ENCODE measurements at places on chromosomes 6 and 20.

DNA sequence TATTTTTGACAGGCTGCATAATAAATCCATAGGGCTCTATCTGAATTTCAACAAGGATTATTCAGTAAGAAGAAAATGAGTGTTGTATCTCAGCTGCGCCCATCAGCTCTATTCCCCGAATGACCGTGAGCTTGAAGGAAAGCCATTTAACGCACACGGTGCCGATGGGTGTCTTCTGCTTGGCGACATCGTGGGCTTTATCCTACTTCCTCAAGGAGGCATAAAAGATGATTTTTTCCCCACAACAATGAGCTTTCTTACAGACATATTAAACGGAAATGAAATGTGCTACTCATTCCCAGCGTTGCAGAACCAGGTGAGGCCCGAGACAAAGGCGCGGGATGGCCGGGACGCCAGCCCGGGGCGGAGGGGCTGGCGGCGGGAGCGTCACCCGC, 710 bp downstream of the DYNLT1 start:
- peak; percentile 13 for DNase-seq

DNA sequence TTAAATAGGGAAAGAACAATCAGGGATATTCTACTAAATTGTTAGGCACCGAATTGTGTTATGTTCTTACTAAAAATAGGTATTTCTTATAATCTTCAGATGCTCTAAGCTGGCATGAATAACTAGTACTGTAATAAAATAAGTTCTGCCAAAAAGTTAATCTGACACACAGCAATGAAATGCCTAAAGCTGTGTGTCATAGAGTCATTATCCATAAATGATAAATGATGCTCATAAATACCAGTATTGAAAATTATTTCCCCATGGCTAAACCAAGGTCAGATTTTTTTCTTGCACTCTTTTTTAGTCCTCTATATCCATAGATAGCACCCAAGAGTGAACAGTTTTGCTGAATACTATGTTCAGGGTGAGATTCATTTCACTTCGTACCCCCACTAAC, 11.7 kb upstream of the PRIM2 start:
- no peak for DNase-seq

- DNase-seq = peak; percentile 50
Observed at GRCh38 chr20:51353491-51353890, 189.0 kb downstream of the NFATC2 start.

DNA sequence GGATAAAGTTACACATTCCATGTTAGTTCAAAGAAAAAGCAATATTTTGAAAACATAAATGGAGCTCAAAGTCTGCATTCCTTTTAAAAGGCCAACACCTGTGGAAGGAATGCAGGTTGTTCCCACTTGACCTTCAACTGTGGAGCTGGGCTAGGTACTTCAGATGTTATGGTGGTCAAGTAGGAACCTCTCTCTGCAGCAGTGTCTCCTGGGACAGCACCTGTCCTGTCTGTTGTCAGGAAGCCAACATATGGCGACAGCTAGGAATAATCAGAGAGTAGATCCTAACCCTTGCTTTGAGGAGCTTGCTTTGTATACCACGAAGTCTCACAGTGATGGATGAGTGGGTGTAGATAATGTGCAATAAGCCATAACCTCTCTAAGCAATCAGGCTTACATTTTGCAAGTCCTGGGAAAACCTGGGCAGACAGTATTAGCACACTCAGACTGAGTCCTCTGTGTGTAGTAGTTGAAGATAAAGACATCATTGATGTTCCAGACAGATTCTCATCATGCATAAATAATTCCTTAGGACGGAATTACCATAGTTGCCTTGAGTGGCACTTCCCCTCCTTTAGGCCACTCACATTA, 347.5 kb downstream of the PRL start:
- DNase-seq = no peak

Data from inflammatory macrophage (primary cell).